ENCODE measurements at places on chromosomes 16 and 17.

DNA sequence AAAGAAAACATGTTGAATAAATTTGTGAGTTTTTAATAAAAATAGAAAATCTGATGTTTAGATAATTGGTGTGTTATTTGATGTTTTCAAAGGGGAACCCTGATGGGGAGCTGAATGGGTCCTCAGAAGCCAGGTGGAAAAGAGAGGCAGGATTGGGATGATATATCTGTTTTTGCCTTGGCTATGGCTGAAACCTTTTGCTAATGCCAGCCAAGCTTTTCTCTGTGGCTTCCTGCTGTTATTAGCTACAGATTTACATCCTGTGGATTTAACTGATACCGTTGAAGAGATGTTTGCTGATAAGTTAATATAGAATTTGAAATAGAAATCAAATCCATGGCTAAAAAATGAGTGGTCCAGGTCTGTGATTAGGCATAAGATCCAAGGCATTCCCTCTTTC, 4.2 kb upstream of the AATF start:
- DNase-seq = no peak

DNA sequence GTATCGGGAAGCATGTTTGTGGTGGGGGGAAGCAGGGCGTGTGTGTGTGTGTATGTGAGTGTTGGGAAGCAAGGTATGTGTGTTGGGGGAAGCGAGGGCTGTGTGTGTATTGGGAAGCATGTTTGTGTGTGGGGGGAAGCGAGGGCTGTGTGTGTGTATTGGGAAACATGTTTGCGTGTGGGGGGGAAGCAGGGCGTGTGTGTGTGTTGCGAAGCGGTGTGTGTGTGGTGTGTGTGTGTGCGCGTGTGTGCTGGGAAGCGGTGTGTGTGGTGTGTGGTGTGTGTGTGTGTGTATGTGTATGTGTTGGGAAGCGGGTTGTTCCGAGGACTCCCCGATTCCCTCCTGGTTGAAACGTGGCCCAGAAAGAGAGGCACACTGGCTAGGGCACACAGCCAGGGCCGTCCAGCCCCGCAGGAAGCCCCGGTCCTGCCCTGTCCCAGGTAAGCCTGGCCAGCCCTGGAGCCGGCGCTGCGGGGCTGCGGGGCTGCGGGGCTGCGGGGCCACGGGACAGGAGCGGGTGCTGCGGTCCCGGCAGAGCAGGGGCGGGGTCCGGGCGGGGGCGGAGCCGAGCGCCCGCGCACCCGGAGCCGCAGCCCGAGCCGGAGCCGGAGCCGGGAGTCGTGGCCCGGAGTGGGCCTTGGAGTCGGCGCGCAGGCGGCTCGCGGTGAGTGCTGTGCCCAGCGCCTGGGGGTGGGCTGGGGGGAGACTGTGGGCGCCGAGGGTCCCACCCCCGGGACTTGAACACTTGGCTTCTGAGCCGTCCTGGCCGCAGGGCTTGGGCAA, at the start of gene NOD2:
Gene NOD2 (plus strand): TSS at position 608 of the 783 bp plus-strand sequence. CDS start 5,890 bp downstream, outside the sequence.
- no peak for DNase-seq

DNA sequence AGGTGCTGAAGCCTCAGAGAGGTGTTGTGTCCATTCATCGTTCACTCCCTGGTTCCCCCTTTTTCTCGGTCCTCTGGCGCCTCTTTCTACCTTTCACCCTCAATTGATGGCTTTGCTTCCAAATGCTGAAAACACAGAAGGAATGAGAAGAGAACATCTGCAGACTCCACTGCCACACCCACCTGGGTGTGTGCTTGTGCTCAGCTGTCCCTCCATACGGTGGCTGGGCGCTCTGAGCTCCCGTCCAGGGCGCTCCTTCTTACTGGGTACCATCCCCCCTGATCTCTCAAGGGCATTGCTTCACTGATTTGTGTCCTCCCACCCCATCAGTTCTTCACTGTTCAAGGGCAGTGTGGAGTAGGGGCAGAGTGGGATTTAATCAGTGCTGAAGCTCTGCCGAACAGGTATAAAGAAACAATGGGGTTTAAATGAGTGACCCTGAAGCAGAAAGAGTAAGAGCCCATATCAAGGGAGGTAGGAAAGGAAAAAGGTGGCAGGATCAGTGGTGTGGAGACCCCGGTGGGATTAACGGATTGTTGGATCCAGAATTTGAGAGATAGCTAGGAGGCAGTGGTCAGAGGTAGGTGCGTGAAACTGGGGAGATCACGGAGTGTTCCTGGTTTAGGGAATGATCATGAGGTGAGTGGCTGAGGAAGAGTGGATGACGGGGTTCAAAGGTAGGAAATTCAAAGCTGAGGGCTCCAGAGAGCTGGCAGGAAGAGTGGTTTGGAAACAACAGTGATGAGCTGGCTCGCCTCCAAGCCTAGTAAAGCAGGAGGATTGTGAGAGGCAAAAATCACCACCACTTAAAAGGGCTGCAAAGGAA, 40.8 kb downstream of the MRTFB start:
- no peak for DNase-seq

DNA sequence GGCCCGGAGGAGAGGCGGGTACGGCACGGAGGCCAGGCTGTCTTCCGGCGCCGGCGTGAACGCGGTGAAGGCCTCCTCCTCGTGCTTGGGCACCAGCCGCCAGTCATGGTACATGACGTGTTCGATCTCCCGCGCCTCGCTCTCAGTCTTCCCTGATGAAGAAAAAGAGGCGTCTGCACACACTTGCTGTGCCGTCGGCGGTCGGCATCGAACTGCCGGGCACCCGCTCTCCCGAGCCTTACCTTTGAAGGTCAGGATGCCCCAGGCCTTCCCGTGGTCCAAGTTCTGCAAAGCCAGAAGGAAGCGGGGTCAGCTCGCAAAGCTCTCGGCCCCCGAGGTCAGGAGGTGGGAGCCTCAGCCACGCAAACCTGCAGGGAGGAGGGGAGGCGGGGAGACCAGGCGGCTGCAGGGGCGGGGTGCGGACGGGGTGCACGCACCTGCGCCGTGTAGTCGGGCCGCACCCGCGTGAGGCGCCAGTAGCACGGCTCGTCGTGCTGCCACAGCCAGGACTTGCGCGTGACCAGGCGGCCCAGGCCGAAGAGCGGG, at the start of gene EME2:
Gene EME2 (plus strand): TSS at position 449 of the 546 bp plus-strand sequence. CDS start 418 bp downstream, outside the sequence.
- peak; percentile 10 for DNase-seq

DNA sequence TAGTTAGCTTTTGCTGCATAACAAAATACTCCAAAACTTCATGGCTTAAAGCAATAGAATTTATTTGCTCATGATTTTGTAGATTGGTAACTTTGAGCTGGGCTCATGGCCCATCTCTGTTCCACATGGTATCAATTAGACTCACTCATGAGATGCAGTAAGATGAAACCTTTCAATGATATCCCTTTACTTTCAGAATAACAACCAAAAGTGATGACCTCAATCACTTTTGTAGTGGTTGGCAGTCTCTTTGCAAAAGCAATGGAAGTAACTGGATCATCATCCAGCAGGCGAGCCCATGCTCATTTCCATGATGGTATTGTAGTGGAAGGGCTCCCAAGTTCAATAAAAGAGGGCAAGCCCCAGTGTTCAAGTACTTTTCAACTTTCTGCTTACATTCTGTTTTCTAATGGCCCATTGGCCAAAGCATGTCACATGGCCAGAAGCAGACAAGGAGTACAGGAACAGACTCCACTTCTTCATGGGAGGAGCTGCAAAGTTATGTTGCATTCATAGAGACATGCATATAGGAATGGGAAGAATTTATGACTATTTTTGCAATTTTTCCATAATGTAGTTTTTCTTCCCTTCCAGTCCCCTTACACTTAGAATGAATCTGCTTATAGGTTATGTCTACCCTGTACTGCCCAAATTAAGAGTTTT, 41.7 kb downstream of the EFCAB5 start:
- no peak for DNase-seq

DNA sequence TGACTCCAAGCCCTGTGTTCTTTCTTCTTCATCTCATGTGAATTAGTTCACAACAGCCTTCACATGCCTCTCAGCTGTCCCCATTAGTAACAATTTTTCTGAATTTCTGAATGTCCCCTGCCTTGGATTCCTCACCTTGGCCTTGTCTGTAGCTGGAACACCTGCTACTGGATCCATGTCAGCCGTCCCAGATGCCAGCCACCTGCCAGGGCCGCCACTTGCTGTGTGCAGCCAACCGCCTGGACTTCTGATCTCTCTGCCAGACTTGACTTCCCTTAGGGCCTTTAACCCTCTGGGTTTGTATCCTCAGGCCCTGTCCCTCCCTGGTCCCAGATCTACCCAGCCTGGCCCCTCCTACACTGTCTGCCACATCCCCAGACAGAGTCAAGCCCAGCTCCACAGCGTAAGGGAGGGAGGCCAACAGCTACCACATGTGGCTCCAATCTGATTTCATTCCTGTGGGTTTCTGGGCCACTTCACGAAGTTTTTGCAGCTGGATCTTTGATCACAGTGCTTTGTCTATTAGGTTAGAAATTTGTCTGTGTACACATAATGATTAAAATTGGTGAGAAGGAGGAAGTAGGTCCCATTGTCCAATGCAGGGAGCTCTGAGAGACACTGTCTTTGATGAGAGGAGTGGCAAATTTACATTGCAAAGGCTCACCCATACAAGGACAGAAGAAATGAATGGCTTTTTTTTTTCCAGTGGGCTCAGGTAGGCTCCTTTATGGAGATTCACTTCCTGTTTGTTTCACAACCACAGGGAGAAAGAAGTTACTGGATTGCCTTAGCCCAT, 15.3 kb downstream of the MPP2 start:
- DNase-seq = no peak

- DNase-seq = no peak
These were observed 49.0 kb downstream of the SOX9 start for GRCh38 chr17:72169823-72170222.

- DNase-seq = peak; percentile 95
These were observed 31.5 kb downstream of the CDK5RAP3 start for GRCh38 chr17:48002266-48002915.

DNA sequence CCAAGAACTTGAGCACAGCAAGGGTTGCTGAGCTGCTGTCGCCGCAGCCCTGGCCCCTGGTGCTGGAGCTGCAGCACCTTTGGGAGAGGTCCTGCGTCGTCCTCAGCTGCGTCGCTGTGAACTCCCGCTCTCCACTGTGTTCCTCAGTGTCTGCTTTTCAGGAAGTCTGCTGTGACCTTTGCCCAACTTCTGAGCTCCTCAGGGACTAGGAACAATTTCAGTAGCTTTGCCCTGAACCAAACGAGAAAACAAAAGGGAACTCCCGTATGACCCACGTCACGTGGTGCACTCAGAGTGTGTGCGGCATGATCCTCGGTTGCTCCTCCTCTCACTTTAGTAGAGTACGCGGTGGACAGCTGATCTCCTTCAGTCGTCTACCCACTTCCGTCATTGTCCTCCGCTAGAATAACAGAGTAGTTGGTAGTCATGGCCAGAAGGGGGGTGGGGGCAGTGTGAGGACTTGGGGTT, 44.2 kb downstream of the WDR45B start:
- DNase-seq = peak; percentile 93

DNA sequence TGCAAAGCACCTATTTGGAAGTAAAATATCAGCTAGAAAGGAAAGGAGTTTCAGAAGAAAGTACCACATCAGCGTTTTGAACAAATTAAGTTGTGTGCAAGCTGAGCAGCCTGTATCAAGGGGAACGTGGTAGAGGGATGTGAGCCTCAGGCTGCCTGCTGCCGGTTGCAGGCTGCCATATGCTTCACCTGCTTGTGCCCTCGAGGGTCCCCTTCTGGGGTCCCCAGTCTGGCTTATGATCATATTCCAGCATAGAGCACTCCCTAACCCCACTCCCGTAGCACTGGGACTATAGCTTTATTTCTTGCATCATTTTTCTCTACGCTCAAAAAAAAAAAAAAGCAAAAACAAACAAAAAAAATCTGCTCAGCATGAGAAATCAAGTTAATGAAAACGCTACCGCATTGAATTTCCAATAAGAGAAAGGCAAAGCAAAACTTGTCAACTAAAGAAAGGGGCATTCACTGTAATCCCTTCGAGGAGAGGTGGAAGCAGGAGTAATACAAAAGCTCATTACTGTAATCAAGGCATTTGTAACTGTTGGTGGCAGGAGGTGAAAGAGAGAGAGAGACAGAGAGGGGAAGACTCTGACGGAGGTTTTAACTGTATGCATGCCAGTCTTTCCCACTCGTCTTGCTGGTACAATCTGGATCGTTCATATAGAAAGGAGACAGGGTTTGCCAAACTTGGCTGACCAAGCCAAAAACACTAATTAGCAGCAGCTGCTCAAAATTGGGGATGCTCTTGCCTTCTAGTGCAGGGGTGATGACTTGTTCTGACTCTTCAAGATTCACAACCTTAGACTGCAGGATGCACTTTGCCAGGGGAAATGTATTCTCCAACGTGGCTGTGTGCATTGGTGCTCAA, 258.2 kb upstream of the HSBP1 start:
- no peak for DNase-seq

DNA sequence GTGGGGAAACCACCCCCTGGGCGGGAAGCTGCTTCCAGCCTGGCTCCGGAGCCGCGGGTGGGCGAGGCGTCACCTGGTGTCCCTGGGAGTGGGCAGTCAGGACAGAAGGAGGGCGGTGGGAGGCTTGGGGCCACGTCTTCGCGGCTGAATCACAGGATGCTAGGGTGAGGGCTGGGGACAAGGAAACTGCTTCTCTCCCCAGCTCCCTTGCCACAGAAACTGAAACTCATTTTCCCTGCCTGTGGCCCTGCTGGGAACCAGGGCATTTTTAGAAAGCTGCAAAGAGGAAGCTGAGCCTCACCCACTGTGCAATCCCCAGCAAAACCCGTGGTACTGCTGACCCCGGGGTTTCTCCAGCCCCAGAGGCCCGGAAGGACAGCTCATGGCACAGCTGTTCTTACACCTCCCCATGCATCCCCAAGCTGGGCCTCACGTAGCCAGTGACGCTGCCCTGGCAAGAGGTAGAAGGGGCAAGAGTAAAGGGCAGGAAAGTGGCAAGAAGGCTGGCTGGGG, 8.2 kb downstream of the RHBDF2 start:
- peak; percentile 99 for DNase-seq

All from inflammatory macrophage treated with lipopolysaccharide for 1 hour (primary cell).